ENCODE measurements at places on chromosomes 16 and 17.

GRCh38 chr16:81481207-81481821 lies 36.7 kb downstream of the CMIP start:
- peak; percentile 65 for DNase-seq

DNA sequence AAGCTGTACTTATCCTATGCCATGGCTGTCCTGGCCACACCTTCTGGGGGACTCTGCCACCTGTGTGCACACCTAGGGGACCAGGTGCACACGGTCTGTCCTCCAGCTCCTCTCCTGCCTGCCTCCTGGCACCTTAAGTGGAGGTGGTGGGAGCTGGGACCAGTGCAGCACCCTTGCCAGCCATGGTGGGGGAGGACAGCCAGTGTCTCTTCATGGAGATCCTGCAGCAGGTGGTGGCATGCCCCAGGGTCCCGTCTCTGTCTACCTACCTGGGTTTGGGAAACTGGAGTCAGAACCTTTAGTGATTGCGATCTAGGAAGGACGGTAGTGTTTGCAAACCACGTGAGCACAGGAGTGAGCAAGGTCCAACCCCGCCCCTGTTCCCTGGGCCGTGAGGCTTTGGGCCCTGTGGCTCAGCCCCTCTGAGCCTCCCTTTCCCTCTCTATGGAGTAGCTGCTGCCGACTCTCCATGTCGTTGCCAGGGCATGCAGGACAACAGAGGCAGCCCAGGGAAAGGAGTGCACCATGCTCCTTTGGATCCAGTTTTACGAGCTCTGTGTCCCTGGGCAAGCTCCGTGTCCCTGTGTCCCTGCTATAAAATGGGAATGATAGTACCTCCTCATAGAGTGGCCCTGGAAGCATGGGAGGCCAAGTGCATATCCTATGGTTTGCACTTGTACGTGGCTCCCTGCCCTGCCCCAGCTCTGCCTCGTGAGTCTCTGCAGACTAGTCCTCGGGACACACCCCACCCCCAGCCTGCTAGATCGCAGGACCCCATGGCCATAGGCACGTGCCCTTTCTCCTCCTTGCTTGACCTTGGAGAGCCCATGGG lies 7.1 kb downstream of the ADGRG1 start:
- DNase-seq, result peak; percentile 84

- no peak for DNase-seq
These were observed 112.5 kb downstream of the WWOX start for GRCh38 chr16:78211946-78212345.

DNA sequence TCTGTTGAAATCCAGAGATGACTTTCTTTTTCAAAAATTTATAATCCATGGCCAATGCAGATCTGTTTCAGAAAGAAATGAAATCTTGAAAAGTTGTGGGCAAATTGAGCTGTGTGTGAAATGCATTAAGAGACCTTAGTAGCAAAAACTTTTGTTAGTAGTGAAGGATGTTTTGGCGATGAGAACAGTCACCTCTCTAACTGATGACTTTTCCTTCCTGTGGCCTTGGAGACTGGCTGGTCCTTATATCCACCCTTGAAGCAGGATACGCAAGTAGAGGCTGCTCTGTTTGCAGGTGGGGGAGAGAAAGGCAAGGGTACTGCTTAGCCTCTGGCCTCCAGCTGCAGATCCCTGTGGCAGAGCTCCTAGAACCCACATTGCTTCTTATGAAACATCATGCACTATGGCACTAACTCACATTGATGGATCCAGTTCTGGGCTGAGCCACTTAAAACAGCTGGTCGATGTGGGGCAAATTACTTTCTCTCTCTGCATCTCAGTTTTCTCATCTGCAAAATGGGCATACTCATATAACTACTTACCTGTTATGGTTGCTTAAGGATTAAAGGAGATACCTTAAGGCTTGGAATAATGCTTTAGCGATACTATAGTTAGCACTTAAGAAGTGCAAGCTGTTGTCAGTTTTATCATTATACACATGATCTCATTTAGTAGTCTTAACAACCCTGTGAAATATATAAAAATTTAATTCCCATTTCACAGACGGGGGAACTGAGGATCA lies 89.3 kb downstream of the SDR42E1 start:
- DNase-seq, result no peak

DNA sequence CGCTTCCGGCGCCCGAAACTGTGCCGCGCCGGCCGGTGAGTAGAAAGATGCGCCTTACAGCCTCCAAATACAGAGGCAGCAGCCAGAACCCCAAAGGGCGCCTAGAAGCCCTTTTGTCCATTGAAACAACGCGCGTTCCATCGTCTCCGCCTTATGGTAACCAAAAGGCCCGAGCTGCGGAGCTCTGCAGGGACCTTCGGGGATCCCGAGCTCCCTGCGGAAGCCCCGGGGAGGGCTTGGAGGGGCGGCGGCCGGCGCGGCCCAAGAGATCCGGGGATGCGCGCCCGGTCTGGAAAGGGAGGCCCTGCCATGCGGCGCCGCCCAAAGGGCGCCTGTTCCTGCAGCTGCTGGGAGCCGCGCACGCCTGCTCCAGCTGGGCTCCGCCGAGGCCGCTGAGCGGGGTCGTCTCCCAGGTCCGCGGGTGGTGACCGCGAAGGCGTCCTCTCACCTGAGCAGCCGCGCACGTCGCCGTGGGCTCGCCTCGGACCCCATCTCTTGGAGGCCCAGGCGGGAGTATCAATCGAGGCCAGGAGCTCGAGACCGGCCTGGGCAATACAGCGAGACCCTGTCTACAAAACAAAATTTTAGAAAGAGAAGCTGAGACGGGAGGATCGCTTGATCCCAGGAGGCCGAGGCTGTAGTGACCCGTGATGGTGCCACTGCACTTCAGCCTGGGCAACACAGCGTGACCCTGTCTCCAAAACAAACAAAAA lies 742 bp upstream of the FBXO31 start:
- DNase-seq, result no peak

GRCh38 chr16:26058326-26058725 lies 366.6 kb downstream of the HS3ST4 start:
- DNase-seq, result no peak

DNA sequence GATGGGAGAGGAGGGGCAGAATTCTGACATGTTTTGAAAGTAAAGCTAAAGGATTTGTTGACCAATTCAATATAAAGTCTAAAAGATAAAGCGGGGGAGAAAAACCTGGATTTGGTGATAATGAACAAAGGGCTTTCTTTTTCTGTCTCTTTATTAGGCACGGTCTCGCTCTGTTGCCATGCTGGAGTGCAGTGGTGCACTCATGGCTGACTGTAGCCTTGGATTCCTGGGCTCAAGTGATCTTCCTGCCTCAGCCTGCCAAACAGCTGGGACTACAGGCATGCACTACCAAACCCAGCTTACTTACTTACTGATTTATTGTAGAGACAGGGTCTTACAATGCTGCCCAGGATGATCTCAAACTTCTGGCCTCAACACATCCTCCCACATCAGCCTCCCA lies 7.5 kb downstream of the CDR2 start:
- DNase-seq, result no peak

DNA sequence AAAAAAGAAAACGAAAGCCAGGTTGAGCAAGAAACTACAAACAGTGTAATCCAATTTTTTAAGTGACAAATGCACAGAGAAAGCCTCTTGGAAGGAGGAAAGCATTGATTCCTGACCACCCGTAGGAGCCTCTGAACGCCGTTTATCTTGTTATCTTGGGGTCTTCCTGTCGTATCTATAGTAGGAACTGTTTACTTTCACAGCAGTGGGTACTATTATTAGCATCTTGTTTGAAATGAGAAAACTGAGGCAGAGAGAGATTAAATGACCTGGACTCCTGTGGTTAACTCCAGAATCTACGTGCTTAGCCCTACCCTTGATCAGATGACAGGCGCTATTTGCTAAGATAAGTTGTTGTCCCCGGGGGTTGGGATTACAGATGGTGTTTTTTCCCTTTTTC lies 196.7 kb upstream of the FOXF1 start:
- DNase-seq, result no peak

DNA sequence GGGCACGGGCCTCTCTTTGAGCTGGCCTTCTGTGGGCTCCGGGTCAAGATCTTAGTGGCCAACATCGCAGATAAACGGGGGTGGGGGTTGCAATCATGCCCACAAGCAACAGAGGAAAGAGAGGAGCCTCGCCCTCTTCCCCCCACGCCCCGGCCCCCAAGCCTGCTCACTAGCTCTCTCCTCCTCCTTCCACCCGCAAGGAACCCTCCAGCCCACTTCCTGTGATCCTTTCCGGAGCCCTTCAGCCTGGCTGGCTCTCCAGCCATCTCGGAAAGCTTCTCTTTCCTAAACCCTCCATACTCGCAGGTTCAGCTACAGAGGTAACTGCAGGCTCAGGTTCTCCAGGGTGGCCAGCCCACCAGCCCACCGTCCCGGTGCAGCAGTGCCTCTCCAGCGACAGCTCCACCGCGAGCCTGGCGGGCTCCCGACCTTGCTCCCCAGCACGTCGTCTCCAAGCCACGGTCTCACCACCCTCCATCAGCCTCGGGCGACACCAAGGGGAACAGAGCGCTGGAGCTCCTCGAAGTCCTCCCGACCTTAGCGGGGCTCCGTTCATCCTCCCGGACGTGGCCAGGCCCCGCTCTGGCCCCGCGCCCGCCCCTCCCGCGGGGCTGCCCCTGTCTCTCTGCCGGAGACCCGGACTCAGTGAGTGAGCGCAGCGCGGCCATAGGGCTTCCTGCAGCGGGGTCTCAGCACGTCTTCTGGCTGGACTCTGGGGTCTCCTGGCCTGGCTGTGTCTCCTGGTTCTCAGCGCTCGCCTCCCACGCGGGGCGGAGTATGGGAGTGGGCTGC lies 12.9 kb upstream of the ODF4 start:
- DNase-seq, result peak; percentile 25

DNA sequence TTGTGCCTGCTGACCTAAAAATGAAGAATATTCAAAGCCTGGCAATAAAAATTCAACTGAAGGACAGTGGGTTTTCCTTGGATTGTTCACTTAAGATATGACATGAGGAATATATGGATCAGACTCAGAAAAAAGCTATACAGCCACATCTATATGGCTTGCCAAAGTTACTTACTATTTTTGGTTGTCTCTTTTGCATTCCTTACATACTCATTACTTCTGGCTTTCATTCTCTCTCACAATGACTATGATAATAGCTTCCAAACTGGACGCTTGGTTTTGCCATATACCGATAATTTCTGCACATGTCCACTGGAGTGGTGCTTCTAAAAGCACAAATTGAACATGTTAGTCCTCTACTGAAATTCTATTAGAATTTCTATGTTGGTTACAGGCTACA lies 664.9 kb downstream of the CDH8 start:
- DNase-seq, result no peak

GRCh38 chr16:79537584-79537983 lies 63.0 kb downstream of the MAF start:
- DNase-seq, result no peak

GRCh38 chr17:57046749-57047148 lies 38.3 kb upstream of the AKAP1 start:
- no peak for DNase-seq

DNA sequence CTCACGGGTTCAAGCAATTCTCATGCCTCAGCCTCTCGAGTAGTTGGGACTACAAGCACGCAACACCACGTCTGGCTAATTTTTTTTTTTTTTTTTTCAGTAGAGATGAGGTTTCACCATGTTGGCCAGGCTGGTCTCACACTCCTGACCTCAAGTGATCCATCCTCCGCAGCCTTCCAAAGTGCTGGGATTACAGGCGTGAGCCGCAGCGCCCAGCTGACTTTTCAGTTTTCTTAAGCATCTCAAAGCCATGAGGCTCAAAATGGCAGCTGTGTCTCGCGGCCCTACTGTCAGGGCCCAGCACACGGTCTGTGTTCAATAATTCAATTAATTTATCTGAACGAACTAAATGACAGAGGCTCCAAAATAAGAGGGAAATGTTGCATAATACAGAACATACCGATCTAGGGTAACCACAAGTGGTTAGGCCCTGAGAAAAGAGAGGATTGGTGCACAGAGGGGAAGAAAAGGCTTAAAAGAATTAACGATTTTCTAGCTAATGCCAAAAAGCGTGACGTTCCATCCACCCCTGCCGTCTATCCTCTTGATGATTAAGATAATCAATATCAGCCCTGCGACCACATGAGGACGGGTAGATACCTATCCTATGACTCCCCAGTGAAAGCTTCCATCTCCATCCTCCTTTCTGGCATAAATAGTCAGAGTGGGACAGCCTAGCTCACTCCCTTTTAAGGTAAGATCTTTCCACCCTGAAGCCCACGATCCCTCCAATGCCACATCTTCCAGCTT lies 136.9 kb downstream of the SLC39A11 start:
- no peak for DNase-seq

- no peak for DNase-seq
These were observed 219.9 kb downstream of the CHD9NB start for GRCh38 chr16:52832771-52833170.

GRCh38 chr16:67804853-67805542 lies 1.4 kb downstream of the RANBP10 start:
- no peak for DNase-seq

GRCh38 chr16:7637446-7637845 lies 304.8 kb downstream of the RBFOX1 start:
- no peak for DNase-seq

GRCh38 chr16:23667355-23667659 lies 11.4 kb upstream of the PLK1 start:
- no peak for DNase-seq

DNA sequence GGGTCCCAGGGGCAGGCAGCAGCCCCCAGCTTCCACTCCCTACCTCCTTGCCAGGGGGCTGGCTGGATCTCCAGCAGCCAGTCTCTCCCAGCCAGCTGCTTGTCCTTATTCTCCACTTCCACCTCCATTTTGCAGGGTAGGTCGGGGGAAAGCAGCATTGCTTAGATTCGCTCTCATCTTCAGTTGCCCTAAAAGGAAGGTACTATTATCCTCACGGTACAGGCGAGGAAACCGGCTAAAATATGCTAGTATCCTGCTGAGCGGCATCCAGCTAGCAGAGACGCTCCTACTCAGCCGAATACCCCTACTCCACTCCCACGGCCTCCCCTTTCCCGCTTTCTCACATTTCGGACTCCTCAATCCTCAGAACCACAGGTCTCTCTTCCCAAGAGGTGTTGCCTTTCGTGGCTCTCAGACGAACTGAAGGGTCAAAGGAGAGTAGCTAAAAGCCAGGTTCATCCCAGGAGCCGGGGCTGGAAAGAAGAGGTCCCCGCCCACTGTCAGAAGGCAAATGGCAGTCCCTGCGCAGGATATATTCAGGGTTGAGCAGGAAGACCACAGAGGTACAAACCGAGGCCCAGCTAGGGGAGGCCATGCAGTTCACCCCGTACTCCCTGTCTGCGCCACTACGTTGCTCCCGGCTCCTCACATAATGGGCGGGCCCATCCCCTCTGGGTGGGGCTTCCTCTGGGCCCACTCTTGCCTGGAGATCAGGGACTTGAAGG lies 1.7 kb upstream of the RAB11FIP4 start:
- DNase-seq, result no peak

DNA sequence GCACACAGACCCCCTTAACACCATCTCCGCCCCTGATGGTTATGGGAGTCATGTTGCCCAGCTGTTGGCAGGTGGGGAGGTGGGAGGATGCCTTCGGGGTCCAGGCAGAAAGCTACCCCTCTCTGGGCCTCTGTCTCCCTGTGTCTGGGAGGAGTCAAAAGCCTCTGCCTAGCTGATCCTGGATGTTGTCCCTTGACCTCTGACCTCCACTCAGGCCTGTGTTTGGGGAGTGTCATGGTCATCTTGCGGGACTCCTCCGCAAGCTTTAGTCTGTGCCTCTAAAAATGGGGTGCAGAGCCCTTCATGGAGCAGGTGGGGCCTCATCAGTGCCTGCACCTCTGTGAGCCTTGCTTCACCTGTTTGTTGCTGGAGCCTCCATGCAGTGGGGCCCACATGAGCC lies 3.8 kb downstream of the LLGL1 start:
- DNase-seq, result no peak

GRCh38 chr16:75252946-75253911 lies 1.8 kb upstream of the BCAR1 start:
- peak; percentile 12 for DNase-seq

Data from left colon (tissue), 2 donors.